ENCODE measurements at places on chromosomes 5 and 9.

GRCh38 chr5:92308679-92309078 lies 925.6 kb upstream of the ARRDC3 start:
- no peak for DNase-seq

DNA sequence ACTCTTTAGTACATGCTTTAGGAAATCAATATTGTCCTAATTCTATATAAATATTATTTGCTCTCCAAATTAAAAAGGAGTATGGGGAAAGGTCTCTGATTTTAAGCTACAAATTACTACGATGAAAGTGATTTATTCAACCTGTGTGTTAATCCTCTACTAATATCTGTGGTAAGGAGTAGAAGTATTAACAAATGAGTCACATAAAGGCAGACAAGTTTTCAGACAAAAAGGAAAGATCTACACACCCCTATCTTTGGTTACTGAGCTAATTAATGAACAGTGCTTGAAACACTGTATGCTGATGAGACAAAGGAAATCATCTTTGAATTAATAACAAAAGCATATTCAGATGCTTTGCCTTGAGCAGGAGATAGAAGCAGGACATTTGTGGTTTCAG lies 15.9 kb downstream of the LOX start:
- DNase-seq = peak; percentile 53

DNA sequence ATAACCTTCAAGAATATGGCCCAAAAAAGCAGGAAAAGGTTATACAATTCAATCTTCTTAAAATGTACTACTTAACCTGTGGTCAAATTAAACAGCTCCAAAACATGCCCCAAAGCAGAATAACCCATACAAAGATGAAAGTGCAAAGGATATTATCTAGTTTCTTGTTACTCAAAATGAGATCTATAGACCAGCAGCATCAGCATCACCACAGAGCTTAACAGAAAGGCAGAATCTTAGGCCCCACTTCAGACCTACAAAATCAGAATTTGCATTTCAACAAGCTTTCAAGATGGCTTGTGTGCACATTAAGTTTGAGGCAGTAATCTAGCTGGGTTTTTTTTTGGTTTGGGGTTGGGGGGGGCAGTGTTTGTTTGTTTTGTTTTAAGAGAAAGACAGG lies 54.0 kb downstream of the SCAI start:
- no peak for DNase-seq

DNA sequence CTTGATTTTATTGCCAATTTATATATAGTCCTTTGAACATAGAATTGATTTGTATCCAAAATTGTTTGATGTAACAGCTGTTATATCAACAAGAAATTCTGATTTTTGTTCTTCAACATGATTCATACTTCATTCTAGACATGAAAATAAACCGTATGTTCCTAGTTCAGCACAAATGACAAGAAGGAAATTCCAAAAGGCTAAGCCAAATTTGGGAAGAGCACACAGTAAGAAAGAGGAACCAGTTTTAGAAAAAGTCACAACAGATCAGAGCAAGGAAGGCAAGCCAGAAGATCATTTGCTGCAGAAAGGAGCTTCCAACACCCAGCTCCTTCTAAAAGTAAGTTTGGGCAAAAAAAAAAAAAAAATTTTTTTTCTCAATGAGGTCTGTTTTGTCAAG lies 65.0 kb upstream of the MCCC2 start:
- DNase-seq = no peak

- no peak for DNase-seq
Measured at GRCh38 chr5:152113401-152113800, 188.8 kb upstream of the GLRA1 start.

DNA sequence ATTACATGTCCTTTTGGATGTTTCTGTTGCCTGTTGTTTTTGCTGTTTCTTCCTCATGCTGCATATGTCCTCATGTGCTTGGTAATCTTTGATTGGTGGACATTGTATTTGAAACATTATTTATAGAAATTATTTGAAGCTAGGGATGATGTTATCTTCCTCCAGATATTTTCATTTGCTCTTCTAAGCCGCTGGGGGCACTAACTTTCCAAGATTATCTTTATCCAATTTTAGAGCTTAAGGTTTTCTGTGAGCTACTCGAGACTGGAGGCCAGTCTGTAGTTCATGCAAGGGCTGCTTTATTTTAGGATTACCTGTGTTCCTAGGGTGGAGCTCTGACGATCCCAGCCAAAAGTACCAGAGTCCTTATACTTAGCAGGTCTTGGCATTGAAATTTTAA lies 40.9 kb downstream of the STX17 start:
- peak; percentile 5 for DNase-seq

- DNase-seq = no peak
Measured at GRCh38 chr5:74865256-74865803, 857 bp downstream of the FAM169A start.

DNA sequence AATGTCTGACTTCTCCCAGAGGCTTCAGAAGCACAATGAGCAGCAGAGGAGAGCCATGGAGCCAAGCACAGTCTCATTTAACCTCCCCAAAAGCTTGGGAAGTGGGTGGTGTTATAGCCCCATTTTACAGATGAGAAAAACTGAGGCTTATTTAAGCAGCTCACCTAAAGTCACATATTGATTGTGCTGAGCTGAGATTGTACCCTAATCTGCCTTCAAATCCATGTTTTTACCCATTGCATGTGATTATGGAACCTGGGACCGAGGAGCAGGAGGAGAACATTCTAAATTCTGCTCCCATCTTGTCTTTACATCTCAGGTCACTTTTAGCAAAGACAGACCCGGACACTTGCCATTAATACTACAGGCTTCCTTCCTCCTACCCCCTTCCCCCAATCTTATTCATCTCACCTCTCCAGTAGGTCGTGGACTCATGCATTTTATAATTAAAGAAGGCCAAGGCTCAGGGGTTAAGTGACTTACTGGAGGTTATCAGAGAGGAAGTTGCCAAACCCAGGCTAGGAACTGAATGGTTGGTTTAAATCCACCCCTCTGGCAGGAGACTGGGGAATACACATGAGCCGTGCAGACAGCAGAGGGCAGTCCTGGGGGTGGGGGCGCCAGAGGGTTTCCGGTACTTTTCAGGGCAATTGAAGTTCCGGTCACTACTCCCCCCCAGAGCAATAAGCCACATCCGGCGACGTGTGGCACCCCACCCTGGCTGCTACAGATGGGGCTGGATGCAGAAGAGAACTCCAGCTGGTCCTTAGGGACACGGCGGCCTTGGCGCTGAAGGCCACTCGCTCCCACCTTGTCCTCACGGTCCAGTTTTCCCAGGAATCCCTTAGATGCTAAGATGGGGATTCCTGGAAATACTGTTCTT lies 51.0 kb upstream of the IL17B start:
- no peak for DNase-seq

All from kidney tubule cell (primary cell).